Activated CD4-positive, alpha-beta T cell treated with anti-CD3 and anti-CD28 coated beads, Interleukin-2, amount 50 U/mL, for 1 hour (primary cell): ENCODE measurements at places on chromosomes 11 and 22.

DNA sequence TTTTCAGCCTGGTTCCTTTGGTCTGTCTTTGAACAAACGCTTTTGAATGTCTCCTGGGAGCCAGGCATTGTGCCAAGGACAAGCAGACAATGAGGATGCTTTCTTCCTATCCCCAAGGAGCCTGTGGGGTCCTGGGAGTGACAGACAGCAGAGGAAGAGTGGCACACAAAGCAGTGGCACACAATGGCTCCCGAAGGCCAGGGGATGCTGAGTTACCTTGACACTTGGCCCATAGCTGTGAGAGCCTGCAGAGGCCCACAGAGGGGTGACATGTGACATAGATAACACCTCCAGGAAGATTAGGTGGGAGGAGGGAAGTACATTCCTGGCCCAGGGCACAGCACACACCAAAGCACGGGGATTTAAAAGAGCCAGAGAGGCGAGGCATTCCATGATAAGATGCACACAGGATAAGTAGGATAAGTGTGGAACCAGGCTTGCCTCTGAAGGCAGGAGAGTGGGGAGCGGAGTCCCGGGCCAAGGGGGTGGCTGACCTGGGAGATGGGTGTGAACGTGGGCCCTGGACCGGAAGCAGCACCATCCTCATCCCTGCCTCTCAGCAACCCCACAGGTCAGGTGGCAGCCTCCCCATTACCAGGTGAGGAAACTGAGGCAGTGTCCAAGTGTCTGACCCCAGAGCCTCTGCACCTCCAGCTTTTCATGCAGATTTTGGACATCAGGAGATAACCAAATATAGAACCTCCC lies 6.3 kb downstream of the UPB1 start:
- no peak for DNase-seq

DNA sequence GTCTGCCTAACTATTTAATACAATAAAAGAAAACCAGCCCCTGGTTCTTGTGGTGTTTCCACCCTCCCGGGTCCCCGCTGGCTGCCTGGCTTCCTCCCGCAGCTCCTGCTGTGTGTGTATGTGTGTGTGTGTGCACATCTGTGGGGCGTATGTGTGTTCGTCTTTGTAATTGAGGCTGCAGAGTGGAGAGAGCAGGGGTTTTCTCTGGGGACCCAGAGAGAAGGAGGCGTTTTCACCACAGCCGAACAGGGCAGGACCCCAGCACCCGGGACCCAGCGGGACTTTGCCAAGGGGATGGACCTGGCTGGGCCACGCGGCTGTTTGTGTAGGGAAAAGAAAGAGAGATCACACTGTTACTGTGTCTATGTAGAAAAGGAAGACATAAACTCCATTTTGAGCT lies 42.7 kb downstream of the IGLL1 start:
- no peak for DNase-seq

DNA sequence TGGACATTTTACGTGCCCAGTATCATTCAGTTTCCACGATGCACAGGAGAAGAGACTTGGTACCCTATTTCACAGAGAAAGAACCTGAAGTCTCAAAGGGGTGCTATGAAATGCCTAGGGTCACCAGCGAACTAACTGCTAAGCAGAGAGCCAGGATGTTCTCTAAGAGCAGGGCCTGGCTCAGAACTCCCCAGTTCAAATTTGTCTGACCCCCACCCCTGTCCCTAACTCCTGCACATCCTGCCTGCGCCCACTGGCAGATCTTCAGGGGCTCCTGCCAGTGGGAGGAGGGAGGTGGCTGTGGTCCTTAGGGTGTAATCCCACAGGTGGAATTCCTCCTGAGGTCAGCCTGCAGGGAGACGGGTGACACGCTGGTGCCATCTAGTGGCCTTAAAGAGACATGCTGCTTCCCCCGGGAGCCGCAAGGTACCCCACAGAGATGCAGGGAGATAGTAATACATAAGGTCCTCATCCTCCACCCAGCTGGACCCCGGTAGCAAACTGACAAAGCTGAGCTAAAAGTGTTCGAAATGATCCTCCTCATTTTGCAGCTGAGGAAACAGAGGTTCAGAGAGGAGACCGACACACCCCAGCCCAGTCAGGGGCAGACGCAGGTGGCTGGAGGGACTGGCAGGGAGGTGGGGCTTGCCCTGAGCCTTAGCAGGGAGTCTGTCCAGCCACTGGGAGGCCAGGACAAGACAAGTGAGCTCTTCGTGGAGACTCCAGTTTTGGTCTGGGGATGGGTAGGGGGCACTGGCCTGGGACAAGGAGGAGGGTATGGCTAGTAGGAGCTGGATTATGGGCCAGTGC lies 34.1 kb downstream of the MB start:
- peak; percentile 47 for DNase-seq

DNA sequence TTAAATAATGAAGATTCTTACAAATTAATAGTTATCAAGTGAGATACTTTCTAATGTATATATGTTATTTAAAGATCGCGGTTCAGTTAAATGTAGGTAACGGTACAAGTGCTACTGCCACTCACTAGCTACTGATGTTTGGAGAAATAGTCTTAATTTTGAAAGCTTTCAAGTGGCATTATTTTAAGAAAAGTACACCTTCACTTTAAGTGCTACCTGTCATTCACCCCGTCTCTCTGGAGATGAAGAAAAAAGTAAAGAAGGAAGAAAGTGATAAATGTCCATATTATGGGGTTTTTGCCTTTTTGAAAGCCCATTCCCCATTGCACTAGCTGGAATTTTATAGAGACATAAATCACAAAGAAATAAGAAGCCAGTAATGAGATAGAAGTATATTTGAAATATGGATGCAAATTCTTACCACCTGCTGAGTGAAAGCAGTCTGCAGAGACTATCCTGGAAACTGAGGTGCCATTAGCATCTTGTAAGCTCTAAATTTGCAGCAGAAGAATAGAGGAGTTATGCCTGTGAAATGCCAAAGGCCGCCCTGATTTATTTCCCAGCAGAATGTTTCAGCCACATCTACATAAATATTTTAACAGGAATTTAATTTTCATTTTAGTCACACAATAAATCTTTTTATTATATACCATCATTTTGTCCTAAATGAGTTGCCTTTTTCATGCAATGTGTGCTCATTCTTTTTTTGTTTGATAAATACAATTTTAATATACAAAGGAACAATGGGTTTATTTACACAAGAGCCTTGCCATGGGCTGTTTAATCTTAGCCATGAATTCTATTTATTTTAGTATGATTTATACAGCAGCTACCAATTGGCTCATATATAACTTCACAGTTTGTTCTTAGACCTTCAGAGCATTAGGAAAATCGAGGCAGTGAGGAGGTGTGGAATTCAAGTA lies 489.9 kb upstream of the RAG2 start:
- no peak for DNase-seq

DNA sequence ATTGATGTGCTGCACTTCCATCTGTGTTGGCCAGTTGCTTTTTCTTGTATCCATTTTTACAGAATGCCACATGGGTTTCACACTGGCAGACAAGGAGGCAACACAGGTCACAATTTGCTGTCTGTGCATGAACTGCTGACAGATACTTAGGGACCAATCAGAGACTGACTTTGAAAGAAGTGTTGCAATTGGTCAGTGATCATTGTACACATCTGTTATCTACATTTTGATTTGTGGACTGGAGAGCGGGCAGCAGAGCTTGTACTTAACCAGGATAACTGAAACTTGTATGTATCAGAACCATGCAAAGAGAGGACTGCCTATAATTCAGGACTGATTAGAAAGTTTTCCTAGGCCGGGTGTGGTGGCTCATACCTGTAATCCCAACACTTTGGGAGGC lies 21.8 kb downstream of the PRR5 start:
- DNase-seq: no peak

DNA sequence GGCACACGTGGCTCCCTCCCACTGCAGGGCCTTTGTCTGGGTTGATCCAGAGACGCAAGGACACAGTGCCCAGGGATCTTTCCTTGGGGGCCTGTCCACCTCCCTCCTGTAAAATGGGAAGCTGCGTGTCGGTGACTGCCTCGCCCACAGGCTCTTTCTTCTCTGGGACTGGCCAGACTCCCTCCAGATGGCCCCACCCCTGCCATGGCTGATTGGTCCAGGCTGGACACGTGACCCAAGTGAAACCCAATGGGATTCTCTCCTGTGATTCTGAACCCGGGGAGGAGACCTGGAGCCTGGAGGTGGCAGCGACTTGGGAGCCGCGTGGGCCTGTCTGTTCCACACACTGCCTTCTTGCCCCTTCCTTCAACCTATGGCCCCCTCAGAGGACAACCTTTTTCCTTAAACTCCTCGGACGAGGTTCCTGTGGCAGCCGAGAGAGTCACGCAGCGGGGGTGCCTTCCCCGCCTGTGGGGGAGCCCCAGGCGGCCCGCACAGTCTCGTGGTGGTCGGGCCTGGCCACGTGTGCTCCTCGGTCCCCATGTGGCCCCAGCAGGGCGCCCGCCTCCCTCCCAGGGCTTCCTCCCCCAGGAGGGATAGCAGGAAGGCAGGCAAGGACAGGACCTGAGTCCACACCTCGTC lies 12.4 kb upstream of the MPPED1 start:
- DNase-seq: no peak

GRCh38 chr22:27148055-27148454 lies 490.7 kb downstream of the MIAT start:
- DNase-seq: no peak

DNA sequence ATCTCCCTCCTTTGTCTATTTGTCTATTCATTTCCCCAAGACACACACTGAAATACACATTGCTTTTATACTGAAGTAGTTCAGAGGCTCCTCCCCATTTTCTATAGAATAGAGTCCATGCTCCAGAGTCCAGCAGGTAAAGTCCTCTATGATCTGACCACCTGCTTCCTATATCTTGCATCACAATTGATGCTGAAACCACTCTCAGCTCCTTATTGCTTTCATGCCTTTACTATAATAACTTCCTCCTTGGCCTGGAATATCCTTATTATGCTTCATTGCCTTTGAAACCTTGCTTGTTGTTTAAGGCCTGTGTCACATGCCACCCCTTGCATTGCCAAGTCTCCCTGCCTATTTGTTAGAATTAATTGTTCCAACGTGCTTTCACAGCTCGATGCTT lies 12.6 kb downstream of the OR6Q1 start:
- DNase-seq: no peak

DNA sequence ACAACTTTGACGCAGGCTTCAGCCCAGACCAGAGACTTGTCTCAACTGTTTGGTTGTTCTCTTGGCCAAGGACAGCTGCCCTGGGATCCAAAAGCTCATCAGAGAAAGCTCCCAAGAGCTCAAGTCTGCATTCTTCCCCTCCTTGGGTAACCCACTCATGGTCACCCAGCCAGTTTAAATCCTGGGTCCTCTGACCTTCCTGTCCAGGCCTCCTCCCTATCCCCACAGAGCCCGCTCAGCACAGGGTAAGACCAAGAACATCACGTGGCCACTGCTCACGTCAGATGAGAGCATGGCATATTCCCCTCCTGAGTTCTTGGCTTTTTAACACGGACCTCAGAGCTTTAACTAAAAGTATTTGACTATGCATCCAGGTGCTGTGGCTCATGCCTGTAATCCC lies 25.8 kb downstream of the TSKU start:
- DNase-seq: no peak

DNA sequence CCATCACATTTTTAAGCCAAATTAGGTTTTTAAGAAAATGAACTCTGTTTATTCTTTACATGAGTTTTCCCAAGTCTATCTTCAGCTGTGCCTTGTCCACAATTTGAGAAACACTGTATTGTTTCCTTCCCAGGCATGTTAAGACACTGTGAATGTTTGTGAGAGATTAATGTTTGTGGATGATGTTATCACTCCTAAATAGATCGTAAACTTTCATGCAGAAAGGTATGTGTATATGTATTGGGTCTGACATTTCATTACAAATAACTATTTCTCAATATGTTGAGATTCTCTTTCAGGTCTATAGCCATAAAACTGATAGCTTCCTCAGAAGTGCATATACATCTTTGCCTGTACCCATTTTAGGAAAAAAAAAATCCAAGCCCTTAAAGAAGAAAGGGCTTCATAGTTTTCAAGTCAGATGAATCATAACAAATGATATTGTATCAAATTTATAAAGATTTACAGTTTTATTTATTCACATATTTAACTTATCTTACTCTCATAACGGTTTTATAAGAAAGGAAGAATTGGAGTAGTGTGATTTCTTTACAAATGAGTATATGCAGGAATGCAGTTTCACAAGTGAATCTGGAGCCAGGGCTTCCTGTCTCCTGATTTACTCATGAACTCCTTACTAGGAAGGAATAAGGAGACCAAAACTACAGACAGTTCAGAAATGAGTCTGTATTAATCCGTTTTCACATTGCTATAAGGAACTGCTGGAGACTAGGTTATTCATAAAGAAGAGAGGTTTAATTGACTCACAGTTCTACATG lies 11.2 kb downstream of the OR8D1 start:
- no peak for DNase-seq

- DNase-seq: no peak
Observed at GRCh38 chr11:17682848-17683247, 36.5 kb upstream of the MYOD1 start.

- peak; percentile 57 for DNase-seq
Observed at GRCh38 chr11:68584097-68584496, 100.2 kb upstream of the GAL start.

DNA sequence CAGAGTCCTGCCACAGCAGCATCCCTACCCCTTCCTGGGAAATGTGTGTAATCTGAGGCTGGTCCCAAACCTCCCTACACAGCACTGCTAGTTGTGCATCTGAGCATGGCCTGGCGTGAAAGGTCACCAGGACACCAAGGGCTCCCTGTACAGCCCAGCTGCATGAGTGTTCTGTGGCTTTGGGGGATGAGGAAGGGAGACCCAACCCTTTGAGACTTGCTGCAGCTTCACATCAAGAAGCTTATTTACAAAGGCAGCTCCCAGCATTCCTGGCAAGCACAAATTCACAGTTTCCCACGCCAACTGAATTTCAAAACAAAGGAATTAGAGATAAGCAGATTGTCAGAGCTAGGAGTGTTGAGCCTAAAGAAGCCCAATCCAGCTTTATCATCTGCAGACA lies 32.2 kb downstream of the CSNK2A3 start:
- no peak for DNase-seq

DNA sequence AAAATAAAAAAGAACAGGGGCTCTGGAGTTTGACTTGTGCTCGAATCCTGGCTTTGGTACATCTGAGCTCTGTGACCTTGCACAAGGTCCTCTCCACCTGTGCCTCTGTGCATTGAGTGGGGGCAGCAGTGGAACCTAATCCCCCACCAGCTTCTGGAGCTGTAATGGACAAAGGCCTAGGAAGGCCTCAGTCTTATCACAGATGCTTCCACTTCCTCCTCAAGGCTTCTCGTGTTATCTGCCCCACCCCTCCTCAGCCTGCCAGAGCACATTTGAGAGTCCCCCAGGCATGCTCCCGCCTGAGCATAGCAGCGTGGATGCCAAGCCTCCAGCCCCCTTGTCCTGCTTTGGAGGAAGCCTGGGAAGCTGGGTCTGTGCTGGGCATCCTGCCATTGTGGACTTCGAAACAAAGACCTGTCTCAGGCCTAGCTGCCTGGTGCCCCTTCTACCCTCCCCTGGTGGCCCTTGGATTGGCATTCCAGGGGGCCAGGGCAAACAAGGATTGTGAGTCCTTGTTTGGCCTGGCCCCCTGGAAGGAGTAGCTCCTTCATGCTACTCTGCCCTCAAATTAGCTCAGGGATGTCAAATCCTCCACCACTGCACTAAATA lies 15.0 kb downstream of the SLC35E4 start:
- DNase-seq: no peak

- DNase-seq: no peak
Observed at GRCh38 chr11:134289789-134290188, 13.6 kb downstream of the GLB1L3 start.
